ENCODE measurements at places on chromosomes 13 and 19.

GRCh38 chr19:58330458-58330857 is 3.7 kb downstream of the ZSCAN22 start:
- peak; percentile 16 for DNase-seq

DNA sequence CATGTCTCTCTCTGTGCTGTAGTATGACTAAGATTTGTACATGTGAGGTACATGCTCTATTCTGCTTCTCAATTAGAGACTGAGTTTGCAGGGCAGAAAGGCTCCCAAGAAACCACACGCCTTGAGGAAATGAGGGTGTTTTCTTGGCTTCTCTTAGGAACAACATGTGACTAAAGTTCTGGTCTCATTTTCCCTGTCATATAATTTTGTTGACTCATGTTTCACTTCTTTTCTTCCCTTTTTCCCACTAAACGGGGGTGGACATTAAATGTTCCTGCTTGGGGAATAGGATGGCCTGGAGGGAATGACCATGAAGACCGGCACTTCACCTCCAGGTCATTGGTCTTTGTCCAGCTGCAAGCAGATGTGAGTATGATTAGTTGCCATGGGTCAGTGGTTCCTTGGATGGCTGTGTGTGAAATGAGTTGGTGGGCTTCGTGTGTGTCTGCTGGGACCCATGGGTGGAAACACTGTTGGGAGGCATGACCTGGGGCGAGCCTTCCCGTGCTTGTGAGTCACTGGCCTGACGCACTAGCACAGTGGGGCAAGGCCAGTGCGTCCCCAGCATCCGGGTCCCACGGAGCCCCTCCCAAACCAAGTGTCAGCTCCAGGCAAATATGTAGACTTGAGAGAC is 56.6 kb downstream of the COL4A1 start:
- no peak for DNase-seq

GRCh38 chr13:34466301-34466700 is 475.8 kb upstream of the NBEA start:
- DNase-seq = no peak

- no peak for DNase-seq
Observed at GRCh38 chr13:96542986-96543385, 451.3 kb downstream of the OXGR1 start.

DNA sequence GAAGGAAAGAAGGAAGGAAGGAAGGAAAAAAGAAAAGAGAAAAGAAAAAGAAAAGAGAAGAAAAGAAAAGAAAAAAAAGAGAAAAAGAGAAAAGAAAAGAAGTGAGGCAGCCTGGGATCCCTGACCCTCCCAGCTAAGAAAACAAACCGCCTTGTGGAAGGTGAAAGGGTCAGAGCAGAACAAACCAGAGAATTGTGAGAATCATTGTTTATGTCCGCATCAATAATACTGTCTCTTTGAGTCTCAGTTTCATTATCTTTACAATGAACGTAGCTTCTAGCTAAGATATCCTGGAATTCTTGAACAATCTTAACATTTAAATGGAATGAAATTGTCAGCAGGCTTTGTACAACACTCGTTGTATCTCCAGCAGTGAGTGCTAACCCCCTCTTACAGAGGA is 66.4 kb upstream of the SERP2 start:
- no peak for DNase-seq

DNA sequence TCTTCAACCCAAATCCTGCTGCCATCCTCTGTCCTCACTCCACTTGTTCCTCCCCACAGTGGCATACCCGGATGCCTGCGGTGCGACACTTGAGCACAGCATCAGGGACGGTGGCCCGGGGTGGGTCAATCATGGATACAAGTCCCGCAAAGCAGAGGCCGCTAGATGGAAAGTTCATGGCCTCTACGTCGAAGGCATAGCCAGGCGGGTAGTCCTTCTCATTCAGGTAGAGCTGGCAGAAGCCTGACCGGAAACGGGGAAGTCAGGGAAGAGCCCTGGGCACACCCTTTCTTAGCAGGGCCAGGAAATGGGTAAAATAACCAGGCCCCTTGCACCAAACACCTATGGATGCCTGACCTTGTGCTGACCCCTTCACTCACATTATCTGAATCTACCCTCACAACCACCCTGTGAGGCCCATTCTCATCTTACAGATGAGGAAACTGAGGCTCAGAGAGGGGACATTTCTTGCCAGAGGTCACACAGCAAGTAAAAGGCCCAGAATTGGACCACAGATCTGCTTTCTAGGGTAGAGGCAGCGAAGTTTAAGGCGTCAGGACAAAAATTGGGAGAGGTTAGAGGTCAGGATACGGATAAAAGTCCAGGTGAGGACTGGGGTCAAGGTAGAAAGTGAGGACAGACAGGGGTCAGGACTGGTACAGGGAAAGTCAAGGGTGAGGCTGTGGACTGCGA is 6.5 kb downstream of the ATP4A start:
- DNase-seq = no peak
